ENCODE measurements at places on chromosomes 7 and 10. TPM values are rescaled to one million over a fixed set of nuclear protein-coding genes. Genes with fewer than 3 reads are reported as not detected.

Gene ANKRD2
- total RNA-seq, result 0.39 TPM

Gene POU6F2
- 1.9 TPM for total RNA-seq

Gene NPY
- not detected for total RNA-seq

Gene ADAM12
- total RNA-seq, result 5.5 TPM

Gene DRGX
- total RNA-seq, result not detected

Gene SLC16A9
- total RNA-seq, result 3.3 TPM

Gene MRLN
- total RNA-seq, result not detected

Gene CDC14C
- not detected for total RNA-seq

- H3K27me3 ChIP-seq, result no peaks in the 10 kb centered on the region
- no peak overlapping the region for H3K27ac ChIP-seq
- H3K36me3 ChIP-seq, result no peaks in the 10 kb centered on the region
- no peaks in the 10 kb centered on the region for H3K4me1 ChIP-seq
- H3K4me3 ChIP-seq, result no peak overlapping the region
- DNase-seq, result no peak
Observed at GRCh38 chr10:10785627-10786026, 232.0 kb upstream of the CELF2 start.

DNA sequence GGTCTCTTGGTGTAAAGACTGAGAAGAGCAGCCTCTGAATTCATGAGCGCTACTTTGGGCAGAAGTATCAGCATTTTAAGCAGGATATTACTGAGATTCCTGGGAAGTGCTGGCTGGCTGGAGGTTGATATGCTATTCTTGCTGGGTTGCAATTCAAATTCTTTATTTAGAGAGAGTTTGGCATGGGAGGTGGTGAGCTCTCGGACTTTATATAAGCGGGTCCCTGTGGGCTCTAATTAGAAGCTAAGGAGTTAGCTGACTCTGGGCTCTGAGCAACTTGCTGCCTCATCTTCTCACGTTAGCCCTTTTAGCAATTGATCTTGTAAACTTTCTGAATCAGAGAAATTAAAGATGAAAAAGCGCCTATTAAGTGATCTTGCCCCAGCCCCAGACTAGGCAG is 430.9 kb downstream of the SORCS3 start:
- H3K27ac ChIP-seq, result no peak overlapping the region
- no peaks in the 10 kb centered on the region for H3K27me3 ChIP-seq

GRCh38 chr7:67786021-67786420 is 789.4 kb downstream of the TYW1 start:
- no peaks in the 10 kb centered on the region for H3K4me1 ChIP-seq
- no peak for DNase-seq
- H3K4me3 ChIP-seq, result no peak overlapping the region
- no peaks in the 10 kb centered on the region for H3K27me3 ChIP-seq

GRCh38 chr10:48607356-48608278 is 2.7 kb upstream of the ARHGAP22 start:
- H3K36me3 ChIP-seq, result no peaks in the 10 kb centered on the region
- no peak for DNase-seq
- no peak overlapping the region for H3K27ac ChIP-seq
- H3K4me1 ChIP-seq, result no peaks in the 10 kb centered on the region
- no peaks in the 10 kb centered on the region for H3K27me3 ChIP-seq

DNA sequence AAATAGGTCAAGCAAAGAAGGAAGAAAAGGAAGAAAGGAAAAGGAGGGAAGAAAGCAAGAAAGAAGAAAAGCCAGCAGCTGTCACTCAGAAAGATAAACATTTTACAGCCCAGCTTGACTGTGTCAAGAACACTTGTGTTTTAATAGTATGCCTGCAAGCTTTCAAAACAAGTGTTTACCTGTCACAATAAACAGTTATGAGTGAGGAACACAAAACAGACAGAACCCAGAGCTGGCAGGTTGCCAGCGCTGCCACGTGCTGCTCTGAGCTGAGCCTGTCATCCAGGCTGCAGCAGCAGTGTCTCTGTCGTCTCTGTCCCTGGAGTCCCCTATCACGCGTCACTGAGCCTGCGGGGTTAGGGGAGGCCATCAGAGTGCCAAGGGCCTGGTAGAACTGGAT is 827.6 kb upstream of the AUTS2 start:
- no peak overlapping the region for H3K4me3 ChIP-seq
- DNase-seq, result no peak
- no peaks in the 10 kb centered on the region for H3K27me3 ChIP-seq
- no peaks in the 10 kb centered on the region for H3K4me1 ChIP-seq

- no peak overlapping the region for H3K27ac ChIP-seq
- H3K4me3 ChIP-seq, result no peak overlapping the region
- peaks cover 5% of the 10 kb centered on the region for H3K36me3 ChIP-seq
- H3K4me1 ChIP-seq, result no peaks in the 10 kb centered on the region
- no peak for DNase-seq
Observed at GRCh38 chr7:99910976-99911375, 8.4 kb downstream of the TRIM4 start.

GRCh38 chr7:17976952-17977351 is 36.7 kb upstream of the SNX13 start:
- no peak for DNase-seq
- no peaks in the 10 kb centered on the region for H3K4me1 ChIP-seq
- H3K36me3 ChIP-seq, result no peaks in the 10 kb centered on the region
- H3K27me3 ChIP-seq, result no peaks in the 10 kb centered on the region
- H3K27ac ChIP-seq, result no peak overlapping the region

DNA sequence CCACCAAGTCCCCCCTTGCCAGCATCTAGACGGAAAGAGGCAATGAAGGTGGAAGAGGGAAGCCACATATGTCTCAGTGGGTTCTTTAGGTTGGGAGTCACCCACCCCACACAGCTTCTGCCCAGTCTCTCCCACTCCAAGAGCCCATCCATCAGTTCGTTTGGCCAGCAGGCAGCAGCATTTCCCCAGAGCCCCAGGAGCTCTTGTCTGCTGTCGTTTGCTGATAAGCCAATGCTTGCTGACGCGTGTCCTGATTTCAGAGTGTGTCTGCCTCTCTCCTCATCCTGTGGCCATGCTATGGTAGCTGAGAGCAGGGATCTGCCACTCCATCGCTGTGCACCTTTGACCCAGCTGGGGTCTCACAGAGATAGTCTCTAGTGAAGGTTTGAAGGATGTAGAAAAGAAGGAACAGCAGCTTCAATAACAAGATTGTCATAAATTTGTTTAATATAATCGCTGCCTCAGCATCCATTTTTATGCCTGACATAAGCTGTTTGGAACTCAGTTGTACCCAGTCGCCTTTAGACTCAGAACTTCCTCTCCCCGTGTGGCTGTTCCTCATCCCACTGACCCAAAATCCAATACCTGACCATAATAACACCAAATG is 39.4 kb upstream of the GDF10 start:
- DNase-seq, result no peak
- no peaks in the 10 kb centered on the region for H3K4me1 ChIP-seq
- no peak overlapping the region for H3K27ac ChIP-seq
- no peaks in the 10 kb centered on the region for H3K27me3 ChIP-seq

- no peak overlapping the region for H3K27ac ChIP-seq
- H3K4me3 ChIP-seq, result no peak overlapping the region
- H3K36me3 ChIP-seq, result no peaks in the 10 kb centered on the region
- H3K27me3 ChIP-seq, result no peaks in the 10 kb centered on the region
Observed at GRCh38 chr10:113613427-113613826, 50.4 kb downstream of the NRAP start.

GRCh38 chr10:6788231-6788630 is 208.2 kb upstream of the PRKCQ start:
- DNase-seq, result no peak
- no peak overlapping the region for H3K27ac ChIP-seq
- no peaks in the 10 kb centered on the region for H3K4me1 ChIP-seq

GRCh38 chr7:36944838-36945237 is 220.5 kb upstream of the AOAH start:
- H3K36me3 ChIP-seq, result no peaks in the 10 kb centered on the region
- H3K4me1 ChIP-seq, result no peaks in the 10 kb centered on the region
- no peak for DNase-seq
- H3K27me3 ChIP-seq, result no peaks in the 10 kb centered on the region
- H3K4me3 ChIP-seq, result no peak overlapping the region

DNA sequence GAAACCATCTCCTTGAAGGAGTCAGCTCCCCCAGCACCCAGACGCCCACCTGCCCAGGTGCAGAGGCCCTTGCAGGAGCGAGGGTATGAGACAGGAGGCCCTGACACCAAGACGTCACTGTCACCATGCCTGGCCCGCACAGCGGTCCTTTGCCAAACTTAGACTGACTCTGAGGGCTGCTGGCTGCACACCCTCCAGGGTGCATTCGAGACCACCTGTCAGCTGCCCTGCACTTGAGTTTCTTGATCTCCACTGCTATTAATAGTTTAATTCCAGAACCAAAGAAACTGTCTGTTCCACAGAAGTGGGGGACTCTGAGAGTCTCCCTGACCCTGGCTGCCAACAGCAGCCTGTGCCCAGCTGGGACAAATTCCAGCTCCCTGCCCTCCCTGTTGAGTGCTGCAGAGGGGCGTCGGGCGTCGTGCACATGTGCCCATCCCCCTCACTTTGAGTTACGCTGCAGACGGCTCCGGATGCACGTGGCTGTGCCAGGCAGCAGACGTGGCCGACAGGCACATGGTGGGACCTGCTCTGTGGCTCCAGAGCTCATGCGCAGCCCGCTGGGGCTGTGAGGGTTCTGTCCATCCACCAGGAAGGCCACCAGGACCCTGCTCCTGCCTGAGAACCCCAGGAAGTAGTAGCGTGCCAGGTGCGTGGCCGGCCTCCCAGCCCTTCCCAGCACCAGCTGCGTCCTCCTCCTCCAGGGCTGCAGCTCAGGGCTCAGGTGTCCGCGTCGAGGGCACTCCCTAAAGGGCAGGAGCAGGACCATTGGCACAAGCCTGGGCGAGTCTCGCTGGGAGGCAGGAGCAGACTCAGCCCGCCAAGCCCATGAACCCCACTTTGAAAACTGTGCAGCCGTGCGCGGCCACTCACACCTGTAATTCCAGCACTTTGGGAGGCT is 24.8 kb downstream of the ELFN1 start:
- H3K27ac ChIP-seq, result no peak overlapping the region
- H3K36me3 ChIP-seq, result no peaks in the 10 kb centered on the region
- no peaks in the 10 kb centered on the region for H3K4me1 ChIP-seq
- H3K27me3 ChIP-seq, result no peaks in the 10 kb centered on the region
- no peak overlapping the region for H3K4me3 ChIP-seq
- peak; percentile 35 for DNase-seq

GRCh38 chr10:113438652-113439051 is 114.2 kb upstream of the HABP2 start:
- H3K4me1 ChIP-seq, result no peaks in the 10 kb centered on the region
- H3K36me3 ChIP-seq, result no peaks in the 10 kb centered on the region
- DNase-seq, result no peak

- H3K4me3 ChIP-seq, result no peak overlapping the region
- DNase-seq, result peak; percentile 65
Observed at GRCh38 chr10:14508725-14509124, 178.0 kb upstream of the FRMD4A start.

DNA sequence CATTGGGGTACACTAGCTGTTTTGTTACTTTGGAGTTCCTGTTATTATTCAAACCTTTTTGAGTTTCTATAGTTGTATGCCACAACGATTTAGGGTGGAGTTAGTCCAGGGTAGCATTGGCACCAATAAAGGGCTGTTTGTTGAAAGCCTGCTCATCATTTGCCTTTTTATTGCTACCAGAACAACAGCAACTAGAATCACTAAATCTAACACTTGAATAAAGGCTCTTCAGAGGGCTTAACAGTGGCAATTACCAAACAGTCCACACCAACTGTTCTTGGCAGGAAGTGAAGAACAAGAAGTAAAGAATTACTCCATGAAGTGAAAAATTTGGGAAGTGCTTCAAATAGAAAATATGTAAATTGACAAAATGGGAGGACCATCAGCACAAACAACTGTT is 621.4 kb downstream of the PHTF2 start:
- no peak overlapping the region for H3K27ac ChIP-seq
- H3K27me3 ChIP-seq, result no peaks in the 10 kb centered on the region
- H3K4me1 ChIP-seq, result no peaks in the 10 kb centered on the region
- H3K4me3 ChIP-seq, result no peak overlapping the region
- no peaks in the 10 kb centered on the region for H3K36me3 ChIP-seq

- no peak overlapping the region for H3K4me3 ChIP-seq
- H3K36me3 ChIP-seq, result no peaks in the 10 kb centered on the region
- DNase-seq, result no peak
- H3K27me3 ChIP-seq, result no peaks in the 10 kb centered on the region
Observed at GRCh38 chr10:92757711-92758104, 68.0 kb downstream of the HHEX start.

Measured in aorta (tissue), 5 donors.